Esophagus muscularis mucosa (tissue), 4 donors: ENCODE measurements at places on chromosomes 4 and X.

DNA sequence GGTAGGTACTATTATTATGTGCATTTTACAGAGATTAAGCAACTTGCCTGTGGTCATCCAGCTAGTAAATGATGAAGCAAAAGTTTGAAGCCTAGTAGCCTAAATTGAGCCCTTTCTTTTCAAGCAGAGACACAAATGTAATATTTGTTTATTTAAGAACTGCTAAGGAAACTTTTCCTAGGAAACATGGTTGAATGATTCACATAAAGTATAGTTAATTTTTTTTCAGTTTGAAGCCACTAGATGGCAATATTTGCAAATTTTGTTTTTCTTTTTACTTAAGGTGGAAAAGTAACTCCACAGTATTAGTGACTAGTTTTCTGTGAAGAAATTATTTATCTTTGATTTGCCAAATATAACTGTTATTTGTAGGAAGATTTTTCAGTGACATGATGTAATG lies 52.8 kb upstream of the ANKRD17 start:
- no peak for DNase-seq
- H3K36me3 ChIP-seq = no peaks in the 10 kb centered on the region
- H3K27me3 ChIP-seq = no peaks in the 10 kb centered on the region
- H3K4me1 ChIP-seq = no peaks in the 10 kb centered on the region
- H3K4me3 ChIP-seq = no peak overlapping the region

DNA sequence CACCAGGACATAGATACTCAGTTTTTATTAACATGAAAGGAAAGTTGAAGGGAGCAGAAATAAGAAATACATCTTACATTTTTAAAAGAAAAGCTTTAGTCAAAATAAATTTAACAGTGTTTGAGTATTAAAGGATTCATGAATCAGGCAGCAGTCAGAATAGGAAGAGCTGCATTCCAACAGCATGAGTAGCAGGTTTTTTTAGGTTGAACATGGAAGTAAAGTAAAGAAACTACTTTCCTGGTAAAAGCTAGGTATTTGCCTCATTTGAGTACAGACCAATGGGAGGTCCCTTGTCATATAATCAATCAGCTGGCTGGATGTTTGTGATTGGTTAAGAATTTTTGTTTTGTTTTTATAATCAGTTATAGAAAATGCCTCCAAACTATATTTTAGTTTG lies 645.9 kb upstream of the INTU start:
- no peaks in the 10 kb centered on the region for H3K4me1 ChIP-seq
- H3K36me3 ChIP-seq = no peaks in the 10 kb centered on the region
- H3K4me3 ChIP-seq = no peak overlapping the region
- H3K27ac ChIP-seq = no peak overlapping the region
- no peak for DNase-seq
- no peaks in the 10 kb centered on the region for H3K27me3 ChIP-seq

DNA sequence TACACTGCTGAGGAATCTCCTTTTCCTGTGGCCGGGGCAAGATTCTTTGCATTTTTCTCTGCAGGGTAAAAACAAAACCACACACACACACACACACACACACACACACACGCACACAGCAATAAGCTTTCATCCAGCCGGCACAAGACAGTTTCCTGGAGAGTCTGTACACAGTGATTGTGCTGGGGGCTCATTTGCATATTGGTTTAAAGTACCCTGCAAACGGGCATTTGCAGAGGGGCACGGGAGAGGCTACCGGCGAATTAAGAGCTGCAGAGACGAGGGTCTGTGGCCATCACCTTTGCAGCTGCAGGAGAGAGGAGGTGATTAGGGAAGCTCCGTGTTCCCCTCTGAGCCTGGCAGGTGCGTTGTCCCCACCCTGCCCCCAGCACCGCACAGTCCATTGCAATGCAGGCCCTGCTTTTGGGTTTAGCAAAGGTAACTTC lies 219.9 kb downstream of the SHOX start:
- H3K27me3 ChIP-seq = peaks cover 5% of the 10 kb centered on the region
- no peak overlapping the region for H3K27ac ChIP-seq
- H3K4me1 ChIP-seq = no peaks in the 10 kb centered on the region
- no peaks in the 10 kb centered on the region for H3K36me3 ChIP-seq
- DNase-seq = peak; percentile 39
- H3K4me3 ChIP-seq = no peak overlapping the region

- peak within 1 kb of the TSS; percentile 56 for H3K4me3 ChIP-seq
- H3K4me1 ChIP-seq = peaks cover 28% of the 10 kb centered on the region
Observed at GRCh38 chrX:120310861-120311726, at the start of gene TMEM255A. Gene TMEM255A (minus strand): TSS chrX:120311461. CDS start chrX:120311309, 152 bp downstream.

GRCh38 chrX:37353646-37354045 lies 4.5 kb downstream of the PRRG1 start:
- no peaks in the 10 kb centered on the region for H3K27me3 ChIP-seq
- no peak overlapping the region for H3K27ac ChIP-seq
- no peak for DNase-seq
- no peaks in the 10 kb centered on the region for H3K36me3 ChIP-seq
- no peaks in the 10 kb centered on the region for H3K4me1 ChIP-seq

DNA sequence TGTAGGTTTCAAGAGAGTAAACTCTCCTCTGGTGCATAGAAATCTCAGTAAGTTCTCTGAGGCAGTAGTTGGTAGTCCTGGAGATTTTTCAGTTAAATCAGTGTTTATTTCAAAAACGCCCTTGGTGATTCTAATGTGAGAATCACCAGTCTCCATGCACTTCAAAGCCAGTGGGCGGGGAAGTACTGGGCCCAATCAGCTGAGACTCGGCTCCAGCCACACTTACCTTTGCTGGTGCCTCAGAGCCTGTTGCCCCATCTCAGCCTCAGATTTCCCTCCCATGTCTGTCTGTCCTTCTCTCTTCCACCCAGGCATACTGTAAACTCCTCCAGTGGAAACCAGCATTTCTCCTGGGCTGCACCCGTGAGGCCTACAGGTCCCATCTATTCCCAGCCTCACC lies 7.4 kb upstream of the MGST2 start:
- H3K27me3 ChIP-seq = no peaks in the 10 kb centered on the region
- H3K27ac ChIP-seq = no peak overlapping the region
- DNase-seq = no peak
- H3K4me3 ChIP-seq = no peak overlapping the region
- peaks cover 27% of the 10 kb centered on the region for H3K4me1 ChIP-seq
- no peaks in the 10 kb centered on the region for H3K36me3 ChIP-seq

DNA sequence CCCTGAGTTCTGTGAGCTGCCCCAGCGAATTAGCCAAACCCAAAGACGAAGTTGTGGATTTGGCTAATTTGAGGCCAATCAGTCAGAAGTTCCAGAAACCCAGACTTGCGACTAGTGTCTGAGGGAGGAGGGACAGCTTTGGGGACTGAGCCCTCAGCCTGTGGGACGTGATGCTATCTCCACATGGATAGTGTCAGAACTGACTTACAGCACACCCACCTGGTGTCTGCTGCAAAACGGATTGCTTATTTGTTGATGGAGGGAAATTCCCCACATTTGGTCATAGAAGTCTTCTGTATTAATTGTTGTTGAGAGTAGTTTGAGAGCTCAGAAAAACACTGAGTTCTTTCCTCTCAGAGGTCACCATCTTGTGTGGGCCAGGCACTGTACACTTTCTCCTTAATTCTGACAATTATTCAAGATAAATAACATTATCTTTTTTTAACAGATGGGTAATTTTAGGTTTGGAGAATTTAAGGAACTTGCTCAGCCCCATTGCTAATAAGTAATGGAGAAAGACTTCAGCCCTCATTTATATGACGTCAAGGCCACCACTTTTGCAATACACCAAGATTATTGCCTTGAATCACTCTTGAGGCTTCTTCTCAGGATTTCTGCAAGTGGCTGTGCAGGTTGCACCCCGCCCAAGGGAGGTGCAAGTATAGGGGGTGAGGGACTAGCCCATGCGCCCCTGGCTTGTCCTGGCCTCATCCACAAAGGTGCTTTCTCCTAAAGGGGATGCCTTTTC lies 16.7 kb downstream of the CLRN2 start:
- H3K4me1 ChIP-seq = no peaks in the 10 kb centered on the region
- no peaks in the 10 kb centered on the region for H3K36me3 ChIP-seq
- no peak for DNase-seq
- no peak overlapping the region for H3K4me3 ChIP-seq

DNA sequence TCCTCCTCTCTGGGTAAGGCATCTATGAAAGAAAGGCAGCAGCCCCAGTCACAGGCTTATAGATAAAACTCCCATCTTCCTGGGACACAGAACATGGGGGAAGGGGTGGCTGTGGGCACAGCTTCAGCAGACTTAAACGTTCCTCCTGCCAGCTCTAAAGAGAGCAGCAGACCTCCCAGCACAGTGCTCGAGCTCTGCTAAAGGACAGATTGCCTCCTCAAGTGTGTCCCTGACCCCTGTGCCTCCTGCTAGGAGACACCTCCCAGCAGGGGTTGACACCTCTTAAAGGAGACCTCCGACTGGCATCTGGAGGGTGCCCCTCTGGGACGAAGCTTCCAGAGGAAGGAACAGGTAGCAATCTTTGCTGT lies 89.9 kb downstream of the EFHC2 start:
- H3K36me3 ChIP-seq = no peaks in the 10 kb centered on the region
- peak overlapping the region; percentile 42 for H3K4me3 ChIP-seq
- H3K27me3 ChIP-seq = no peaks in the 10 kb centered on the region
- no peak overlapping the region for H3K27ac ChIP-seq

GRCh38 chr4:78331965-78332364 lies 219.6 kb upstream of the ANXA3 start:
- H3K27me3 ChIP-seq = no peaks in the 10 kb centered on the region
- DNase-seq = no peak
- H3K27ac ChIP-seq = no peak overlapping the region
- H3K4me1 ChIP-seq = peaks cover 6% of the 10 kb centered on the region

- no peak overlapping the region for H3K4me3 ChIP-seq
- H3K27ac ChIP-seq = peak overlapping the region; percentile 4
- no peak for DNase-seq
- no peaks in the 10 kb centered on the region for H3K36me3 ChIP-seq
- peaks cover 19% of the 10 kb centered on the region for H3K4me1 ChIP-seq
- H3K27me3 ChIP-seq = no peaks in the 10 kb centered on the region
Observed at GRCh38 chrX:130086447-130087206, 23.7 kb downstream of the ELF4 start.

DNA sequence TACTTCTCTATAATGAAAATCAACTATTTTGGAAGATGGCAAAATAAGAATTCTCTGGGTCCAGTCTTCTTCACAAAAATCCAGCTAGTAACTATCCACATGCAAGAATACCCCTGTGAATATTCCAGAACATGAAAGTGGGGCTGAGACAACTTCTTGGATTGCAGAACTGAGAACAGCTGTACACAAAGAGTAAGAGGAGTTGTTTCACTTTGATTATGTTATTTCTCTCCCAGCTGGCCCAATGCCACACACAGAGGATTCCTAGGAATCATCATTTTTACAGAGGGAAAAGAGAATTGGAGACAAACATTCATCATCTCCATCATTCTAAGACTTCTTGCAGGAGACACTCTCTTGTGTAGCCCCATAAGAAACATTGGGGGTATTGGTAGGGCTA lies 782.2 kb upstream of the LCORL start:
- H3K4me1 ChIP-seq = no peaks in the 10 kb centered on the region
- no peak for DNase-seq
- H3K27me3 ChIP-seq = no peaks in the 10 kb centered on the region
- H3K36me3 ChIP-seq = no peaks in the 10 kb centered on the region
- H3K4me3 ChIP-seq = no peak overlapping the region

DNA sequence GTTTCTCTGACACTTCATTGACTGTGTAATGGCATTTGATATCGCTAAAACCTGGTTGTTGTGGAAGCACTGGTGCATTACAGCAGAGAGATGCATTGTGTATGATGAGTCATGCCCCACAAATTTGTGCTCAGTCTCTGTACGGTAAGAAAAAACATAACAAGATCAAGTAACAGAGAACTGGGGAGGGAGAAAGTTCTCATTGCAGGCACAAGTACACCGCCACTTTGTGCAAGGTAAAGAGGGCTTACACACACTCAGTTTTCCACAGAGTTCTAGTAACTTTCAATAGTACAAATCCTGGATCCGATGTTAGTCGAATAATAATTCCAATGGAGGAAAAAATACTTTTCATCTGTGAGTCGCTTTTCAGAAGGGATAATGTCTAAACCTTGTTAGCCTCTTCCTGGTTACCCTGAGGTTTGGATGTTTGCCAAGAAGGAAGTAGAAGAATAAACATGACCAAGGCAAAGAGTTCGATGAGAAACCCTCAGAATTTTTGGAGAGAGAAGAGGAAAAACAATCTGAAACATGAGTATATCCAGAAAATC lies 512.5 kb upstream of the SLIT2 start:
- DNase-seq = no peak
- no peak overlapping the region for H3K27ac ChIP-seq
- no peaks in the 10 kb centered on the region for H3K36me3 ChIP-seq
- H3K4me3 ChIP-seq = no peak overlapping the region

DNA sequence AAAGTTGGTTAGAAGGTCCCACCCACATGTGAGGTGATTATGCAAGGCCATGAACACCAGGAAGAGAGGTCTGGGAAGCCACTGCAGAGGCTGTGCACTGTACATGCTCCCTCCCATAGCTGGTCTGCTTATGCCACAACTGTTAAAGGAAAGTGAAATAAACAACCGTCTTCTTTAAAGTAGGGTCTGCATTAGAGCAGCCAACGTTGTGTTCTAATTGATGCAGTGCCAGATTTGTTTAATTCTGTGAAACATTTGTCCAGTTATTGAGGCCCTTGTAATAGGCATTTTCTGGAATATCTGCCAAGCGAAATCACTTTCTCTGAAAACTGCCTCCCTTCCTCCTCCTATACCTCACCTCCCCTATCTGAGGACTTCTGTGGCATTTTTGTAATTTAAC lies 224.0 kb upstream of the LNX1 start:
- no peak for DNase-seq
- H3K4me1 ChIP-seq = peaks cover 11% of the 10 kb centered on the region

DNA sequence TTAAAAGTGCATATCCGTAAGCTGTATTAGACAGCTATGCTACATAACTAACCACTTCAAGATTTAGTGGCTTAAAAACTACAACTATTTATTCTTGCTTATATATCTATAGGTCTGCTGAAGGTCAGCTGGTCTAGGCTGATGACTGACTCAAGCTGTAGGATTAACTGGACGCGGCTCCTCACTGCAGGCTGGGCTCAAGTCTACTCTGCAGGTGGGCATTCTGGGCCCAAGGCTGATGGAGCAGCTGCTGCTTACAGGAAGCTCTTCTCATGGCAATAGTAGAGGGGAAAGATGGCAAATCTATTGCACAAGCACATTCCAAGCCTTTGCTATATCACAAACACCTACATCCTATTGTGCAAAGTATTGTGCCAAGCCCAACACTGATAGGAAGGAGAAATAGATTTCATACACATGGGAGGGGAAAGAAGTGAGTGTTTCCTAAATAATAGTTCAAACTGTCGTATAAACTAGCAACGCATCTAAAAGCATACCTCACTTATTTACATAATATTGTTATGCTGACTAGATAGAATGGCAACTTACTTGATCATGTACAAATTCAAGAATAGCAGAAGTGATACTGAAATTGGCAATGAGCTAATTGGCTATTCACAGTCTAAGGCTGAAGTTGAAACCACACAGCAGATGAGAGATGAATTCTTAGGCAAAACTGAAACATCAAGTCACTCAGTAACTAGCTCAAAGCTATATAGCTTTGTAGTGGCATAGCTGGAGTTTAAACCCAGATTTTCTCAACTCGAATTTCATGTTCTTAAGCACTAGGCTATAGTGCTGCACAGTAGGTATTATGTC lies 263.8 kb downstream of the NKX6-1 start:
- H3K4me3 ChIP-seq = no peak overlapping the region
- no peak for DNase-seq
- no peaks in the 10 kb centered on the region for H3K36me3 ChIP-seq
- H3K27me3 ChIP-seq = no peaks in the 10 kb centered on the region
- peaks cover 60% of the 10 kb centered on the region for H3K4me1 ChIP-seq

- H3K27ac ChIP-seq = no peak overlapping the region
- no peaks in the 10 kb centered on the region for H3K27me3 ChIP-seq
- no peak for DNase-seq
- no peaks in the 10 kb centered on the region for H3K4me1 ChIP-seq
- no peaks in the 10 kb centered on the region for H3K36me3 ChIP-seq
Observed at GRCh38 chr4:94978904-94979303, 221.1 kb downstream of the BMPR1B start.
